ENCODE measurements at places on chromosomes 7 and 10.
A peak's percentile ranks its signal among the peaks of the same experiment; 100 is the strongest.

DNA sequence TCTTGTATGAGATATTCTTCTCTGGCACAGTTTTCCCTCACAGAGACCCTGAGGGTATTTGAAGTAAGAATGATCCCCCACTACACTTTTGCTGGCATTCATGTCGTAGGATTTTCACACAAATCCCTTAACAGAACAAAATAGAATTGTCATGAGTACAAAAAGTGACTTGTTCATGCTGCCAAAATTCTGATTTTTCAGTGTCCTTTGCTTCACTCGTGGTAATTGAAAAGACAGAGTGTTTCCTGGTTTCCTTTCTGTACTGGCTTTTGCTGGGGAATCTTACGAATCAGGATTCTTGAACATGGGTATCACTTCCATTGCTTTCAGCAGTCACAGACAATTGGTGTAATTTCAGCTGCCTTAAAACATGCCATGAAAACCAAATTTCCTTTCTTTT lies 756.3 kb downstream of the REEP3 start:
- no peak for DNase-seq

DNA sequence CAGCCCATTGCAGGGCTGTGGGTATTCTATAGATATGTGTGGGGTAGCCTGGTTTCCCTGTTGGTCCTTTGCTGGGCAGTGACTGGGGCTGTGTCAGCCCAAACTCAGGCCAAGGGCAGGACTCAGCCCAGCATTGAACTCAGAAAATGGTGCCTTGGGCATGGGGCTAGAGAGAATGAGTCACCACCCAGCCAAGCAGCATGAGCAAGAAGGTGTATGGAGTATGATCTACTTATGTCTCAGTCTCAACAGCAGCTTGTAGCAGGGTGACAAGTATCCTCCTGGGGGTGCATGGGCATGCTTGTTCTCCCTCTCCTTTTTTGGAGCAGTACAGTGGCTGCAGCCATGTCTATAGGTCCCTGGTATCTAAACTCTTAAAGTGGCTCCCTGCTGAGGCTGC lies 32.0 kb downstream of the STK31 start:
- no peak for DNase-seq

GRCh38 chr7:100691676-100692577 lies 2.1 kb downstream of the GIGYF1 start:
- peak; percentile 93 for DNase-seq

DNA sequence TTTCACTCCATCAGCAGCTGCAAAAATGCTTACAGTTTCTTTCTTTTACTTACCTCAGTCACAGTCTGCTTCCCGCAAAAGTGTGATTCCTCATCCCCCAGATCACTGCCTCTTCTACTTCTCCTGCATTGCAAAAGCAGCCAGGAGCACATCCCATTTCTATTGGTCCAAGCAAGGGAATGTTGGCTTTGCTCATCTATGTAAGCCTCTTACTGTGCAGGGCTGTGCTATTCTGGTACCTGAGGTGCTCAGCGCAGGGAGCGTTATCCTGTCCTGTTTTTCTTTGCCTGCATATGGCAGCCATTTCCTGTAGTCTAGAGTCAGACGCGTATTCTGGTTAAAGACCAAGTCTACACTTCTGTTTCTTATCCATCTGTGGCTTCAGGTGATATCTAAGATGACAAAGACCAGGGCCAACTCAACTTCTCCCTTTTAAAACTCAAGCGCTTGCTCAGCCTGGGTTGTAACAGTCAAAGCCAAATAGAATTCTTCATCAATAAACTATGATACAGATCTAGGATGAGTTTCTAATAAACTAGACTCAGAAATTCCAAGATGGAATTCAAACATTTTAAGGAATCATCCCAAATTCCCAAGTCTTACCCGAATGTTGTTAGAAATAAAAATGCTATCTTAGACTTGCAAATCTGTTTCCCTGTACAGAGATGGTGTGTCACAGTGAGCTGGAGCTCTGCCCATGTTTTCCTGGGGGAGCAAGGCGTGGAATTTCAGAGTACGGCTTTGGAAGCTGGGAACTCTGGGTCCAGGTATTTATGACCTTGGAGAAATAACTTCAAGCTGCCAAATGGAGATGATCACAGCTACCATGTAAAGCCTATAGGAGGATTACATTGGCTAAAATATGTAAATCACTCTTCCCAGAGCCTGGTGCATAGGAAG lies 6.1 kb upstream of the RBM17 start:
- peak; percentile 31 for DNase-seq

DNA sequence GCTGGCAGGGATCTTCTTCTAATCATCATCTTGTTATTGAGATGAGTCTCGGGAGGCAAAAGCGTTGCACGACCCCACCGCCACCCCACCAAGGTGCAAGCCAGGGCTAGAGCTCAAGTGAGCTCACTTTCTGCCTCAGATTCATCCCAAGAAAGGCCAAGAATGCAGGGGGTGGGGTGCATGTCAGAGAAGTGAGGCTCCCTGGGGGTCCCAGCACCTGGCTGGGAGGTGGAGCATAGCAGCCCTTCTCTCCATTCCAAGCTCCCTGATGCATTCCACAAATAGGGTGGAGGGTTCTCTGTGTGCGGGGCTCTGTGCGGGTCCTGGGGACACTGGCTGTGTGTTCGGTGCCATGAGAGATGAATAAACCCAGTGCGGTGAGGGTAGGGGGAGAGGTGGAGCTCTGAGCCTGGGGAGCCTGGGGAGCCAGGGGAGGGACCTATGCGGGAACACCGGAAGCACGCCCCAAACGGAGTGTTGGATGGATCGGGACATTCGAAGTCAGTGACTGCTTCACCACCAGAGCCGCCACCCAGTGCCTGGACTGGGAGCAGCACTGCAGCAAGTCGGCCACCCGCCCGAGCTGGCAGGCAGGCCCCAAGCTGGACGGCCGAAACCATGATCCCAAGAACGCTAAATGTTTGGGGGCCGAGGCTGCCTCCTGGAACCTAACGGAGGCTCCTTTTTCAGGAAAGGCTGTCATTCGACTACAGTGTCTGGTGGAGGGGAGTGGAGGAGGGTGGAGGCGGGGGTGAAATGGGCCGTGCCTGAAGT lies 17.9 kb upstream of the HMX3 start:
- no peak for DNase-seq

- no peak for DNase-seq
Observed at GRCh38 chr10:71473671-71474599, 77.2 kb downstream of the CDH23 start.

DNA sequence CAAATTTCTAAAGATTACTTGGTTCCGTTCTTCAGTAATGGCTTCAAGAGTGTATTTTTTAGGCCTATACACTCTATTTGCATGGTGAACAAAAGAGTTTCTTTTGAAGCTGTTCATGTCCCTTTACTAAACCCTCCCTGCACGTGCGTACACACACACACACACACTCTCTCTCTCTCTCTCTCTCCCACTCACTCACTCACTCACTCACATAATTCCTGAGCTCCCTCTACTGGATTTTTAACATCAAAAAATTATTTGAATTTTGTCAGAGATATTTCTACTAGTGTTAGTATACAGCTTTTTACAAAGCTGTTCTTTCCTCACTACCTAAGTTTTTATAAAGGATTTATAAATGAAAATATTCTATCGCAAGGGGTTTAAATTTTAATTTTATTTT lies 85.9 kb downstream of the UBE3C start:
- peak; percentile 60 for DNase-seq

DNA sequence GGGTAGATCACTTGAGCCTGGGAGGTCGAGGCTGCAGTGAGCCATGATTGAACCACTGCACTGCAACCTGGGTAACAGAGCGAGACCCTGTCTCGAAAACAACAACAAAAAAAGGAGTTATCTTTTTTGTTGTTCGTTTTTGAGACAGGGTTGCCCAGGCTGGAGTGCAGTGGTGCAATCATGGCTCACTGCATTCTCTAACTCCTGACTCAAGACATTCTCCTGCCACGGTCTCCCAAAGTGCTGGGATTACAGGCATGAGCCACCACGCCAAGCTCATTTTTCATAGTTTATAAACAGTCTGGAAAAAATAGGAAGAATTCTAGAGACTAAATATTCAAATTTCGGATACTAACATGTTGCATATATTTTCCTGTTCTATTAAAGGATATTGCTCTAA lies 29.4 kb downstream of the SFXN4 start:
- no peak for DNase-seq

GRCh38 chr7:114021135-114021534 lies 102.3 kb upstream of the PPP1R3A start:
- no peak for DNase-seq

GRCh38 chr7:153190986-153191385 lies 431.4 kb downstream of the ACTR3B start:
- DNase-seq = no peak

- DNase-seq = no peak
Observed at GRCh38 chr7:4170997-4171786, 510.9 kb upstream of the FOXK1 start.

DNA sequence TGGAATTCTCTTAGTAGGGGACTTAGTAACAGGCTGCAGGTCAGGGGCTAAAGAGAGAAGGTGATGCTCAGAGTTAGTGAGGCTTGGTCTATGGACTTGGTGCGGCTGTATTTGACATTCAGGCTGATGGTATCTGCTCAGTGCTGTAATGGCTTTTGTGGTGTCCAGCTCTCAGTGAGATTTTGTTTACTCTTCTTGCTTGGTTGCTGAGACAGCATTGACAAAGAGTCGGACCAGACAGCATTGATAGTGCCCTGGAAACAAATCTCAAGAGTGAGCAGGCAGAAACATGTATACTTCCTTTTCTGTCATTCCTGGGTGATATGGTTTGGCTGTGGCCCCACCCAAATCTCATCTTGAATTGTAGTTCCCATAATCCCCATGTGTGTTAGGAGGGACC lies 202.0 kb downstream of the STK31 start:
- DNase-seq = no peak

GRCh38 chr10:75994357-75995040 lies 563.1 kb downstream of the LRMDA start:
- DNase-seq = no peak

All from hematopoietic multipotent progenitor cell treated with erythropoietin and hydrocortisone succinate and interleukin-3 and kit ligand, for 4 days (in vitro differentiated cells).